ENCODE measurements at places on chromosomes 16 and 17.

- DNase-seq, result peak; percentile 69
Measured at GRCh38 chr16:81838794-81839193, 59.7 kb downstream of the PLCG2 start.

GRCh38 chr16:17947637-17948036 is 388.9 kb downstream of the NPIPA8 start:
- no peak for DNase-seq

DNA sequence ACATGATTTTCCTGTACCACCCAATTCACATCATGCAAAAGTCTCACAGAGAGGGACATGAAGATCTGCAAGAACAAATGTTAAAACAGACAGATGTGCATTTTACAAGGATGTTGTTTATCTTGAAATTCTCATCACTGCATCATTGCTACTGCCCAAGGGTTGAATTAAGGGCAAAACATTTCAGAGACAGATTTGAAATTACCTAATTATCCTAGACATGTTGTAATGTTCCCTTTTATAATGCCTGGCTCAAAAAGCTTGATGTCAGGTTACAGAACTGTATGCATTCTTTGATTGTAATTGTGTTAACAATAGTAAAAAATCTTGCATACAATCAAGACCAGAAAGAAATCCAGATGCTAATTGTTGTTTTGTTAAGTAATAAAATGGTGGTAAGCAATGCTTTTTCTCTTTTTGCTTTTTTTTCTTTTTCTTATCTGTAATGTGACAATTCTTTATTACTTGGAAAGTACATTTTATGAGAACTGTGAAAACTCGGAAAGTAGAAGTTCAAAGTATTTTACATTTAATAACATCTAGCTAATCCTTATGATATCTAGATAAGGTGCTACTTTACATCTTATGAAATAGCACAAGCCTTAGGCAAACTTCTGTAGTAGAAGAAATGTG is 3.6 kb upstream of the DUSP14 start:
- no peak for DNase-seq

GRCh38 chr17:2369039-2369438 is 31.7 kb downstream of the SGSM2 start:
- no peak for DNase-seq

- no peak for DNase-seq
Measured at GRCh38 chr17:53819956-53820355, 2.8 kb upstream of the KIF2B start.

- DNase-seq, result peak; percentile 90
Measured at GRCh38 chr17:68777243-68777855, 176.2 kb upstream of the FAM20A start.
